ENCODE measurements at places on chromosomes 12 and 14. TPM values are rescaled to one million over a fixed set of nuclear protein-coding genes. Genes with fewer than 3 reads are reported as not detected.

The RIPK3 gene
- 22.4 TPM for total RNA-seq

The SERPINA3 gene
- 106 TPM for total RNA-seq

The SLC38A4 gene
- 37.1 TPM for total RNA-seq

The EML5 gene
- total RNA-seq, result 2.0 TPM

Data from ureter (tissue), 1 donor.